ENCODE measurements at places on chromosomes 3 and 15.

DNA sequence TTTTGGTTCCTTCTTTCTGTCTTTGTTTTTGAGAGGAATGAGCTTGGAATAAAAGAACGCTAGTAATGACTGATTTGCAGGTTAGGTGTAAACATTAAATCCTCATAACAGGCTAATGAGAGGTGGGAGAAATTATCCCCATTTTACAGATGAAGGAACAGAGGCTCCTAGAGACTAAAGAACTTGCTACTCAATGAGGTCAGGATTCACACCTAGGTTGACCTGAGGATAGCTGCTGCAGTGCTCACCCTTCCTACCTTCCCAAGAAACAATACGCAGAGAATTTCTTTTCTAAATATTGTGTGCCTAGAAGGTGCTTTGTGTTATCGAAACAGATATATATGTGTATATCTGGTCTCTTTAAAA lies 106.3 kb downstream of the IGF1R start:
- DNase-seq = no peak

DNA sequence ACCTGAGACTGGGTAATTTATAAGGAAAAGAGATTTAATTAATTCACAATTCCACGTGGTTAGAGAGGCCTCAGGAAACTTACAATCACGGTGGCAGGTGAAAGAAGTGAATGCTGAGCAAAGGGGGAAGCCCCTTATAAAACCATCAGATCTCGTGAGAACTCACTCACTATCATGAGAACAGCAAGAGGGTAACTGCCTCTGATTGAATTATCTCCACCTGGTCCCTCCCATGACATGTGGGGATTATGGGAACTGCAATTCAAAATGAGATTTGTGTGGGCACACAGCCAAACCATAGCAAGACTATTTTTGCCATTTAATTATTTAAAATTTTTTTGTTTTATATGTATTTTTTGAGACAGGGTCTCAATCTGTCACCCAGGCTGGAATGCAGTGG lies 27.0 kb upstream of the KCTD6 start:
- DNase-seq = no peak

GRCh38 chr3:188861842-188862744 lies 309.7 kb upstream of the TPRG1 start:
- no peak for DNase-seq

DNA sequence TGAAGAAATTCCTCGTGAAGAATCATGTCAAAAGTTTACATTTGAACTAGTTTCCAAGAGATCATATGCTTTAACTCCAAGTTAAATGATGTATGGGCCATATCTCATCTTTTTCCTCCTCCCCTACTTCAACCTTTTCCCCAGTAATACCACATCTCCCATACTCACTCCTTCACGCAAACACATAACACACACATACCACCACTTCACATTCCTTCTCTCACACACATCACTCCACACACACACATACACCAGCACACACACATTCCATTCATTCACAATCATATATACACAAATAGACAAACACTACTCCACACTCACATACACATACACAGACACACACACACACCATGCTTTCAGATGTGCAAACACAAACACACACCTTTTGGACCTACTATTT lies 769.0 kb upstream of the NR2F2 start:
- DNase-seq = no peak

DNA sequence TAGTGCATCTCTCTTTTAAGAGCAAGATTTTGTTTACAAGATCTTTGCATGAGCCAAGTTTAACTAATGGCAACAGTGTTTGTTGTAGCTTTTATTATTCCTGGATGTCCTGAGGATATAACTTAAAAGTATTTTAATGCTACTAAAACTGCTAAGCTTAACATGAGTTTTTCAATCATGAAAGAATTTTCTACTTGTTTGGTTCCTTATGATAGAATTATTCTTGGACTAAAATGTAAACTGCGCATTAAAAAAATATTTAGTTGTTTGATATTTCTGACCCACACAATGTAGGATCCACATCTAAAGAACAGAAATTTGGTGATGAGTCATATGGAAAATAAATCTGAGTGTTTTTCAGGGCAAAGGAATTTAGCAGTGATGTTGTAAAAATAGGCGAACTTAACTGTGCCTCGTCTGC lies 70.8 kb downstream of the RAP2B start:
- no peak for DNase-seq

- no peak for DNase-seq
Measured at GRCh38 chr3:180626844-180627243, 24.9 kb downstream of the TTC14 start.

DNA sequence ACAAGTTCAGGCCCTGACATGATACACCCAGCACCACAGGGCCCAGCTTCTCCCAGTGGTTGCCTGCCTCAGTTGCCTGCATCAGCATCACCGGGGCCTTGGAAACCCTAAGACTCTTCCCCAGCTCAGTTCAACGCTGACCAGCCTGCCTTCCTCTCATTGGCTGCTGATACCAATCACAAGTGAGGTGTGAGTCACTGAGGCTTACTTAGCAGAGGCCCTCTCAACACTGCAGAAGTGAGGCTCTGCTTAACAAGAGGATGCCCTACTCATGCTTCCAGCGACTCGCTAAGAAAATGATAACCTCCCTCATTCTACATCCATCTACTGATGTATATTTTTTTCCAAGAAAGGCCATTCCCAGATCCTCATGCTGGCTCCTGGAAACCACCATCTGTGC lies 151.9 kb downstream of the ADAMTS17 start:
- DNase-seq = no peak

DNA sequence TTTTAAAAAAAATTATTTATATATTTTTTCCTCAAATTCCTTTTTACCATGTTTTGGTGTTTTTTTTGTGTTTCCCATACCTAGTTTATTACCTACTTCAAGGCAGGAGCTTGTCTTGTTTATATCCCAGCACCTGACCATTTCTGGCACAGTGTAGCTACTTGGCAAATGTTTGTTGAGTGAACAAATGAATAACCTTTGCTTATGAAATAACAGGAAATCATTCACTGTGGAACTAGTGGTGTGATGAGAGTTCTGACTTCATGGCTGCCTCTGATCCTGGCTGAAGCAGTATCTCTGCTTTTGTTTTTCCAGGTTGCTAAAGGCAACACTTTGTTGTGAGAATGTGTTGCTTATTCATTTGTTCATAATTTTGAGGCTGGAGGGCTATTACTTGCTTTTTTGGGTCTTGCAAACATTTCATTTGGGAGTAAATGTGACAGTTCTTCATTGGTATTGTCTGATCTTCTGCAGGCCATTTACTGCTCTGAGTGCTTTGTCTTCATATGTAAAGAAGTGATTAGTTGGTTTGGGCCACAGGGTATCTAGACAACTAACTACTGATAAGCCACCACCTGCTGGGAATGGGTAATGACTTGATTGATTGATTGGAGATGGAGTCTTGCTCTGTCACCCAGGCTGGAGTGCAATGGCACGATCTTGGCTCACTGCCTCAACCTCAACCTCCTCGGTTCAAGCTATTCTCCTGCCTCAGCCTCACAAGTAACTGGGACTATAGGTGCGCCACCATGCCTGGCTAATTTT lies 5.7 kb downstream of the RAD54L2 start:
- DNase-seq = no peak

DNA sequence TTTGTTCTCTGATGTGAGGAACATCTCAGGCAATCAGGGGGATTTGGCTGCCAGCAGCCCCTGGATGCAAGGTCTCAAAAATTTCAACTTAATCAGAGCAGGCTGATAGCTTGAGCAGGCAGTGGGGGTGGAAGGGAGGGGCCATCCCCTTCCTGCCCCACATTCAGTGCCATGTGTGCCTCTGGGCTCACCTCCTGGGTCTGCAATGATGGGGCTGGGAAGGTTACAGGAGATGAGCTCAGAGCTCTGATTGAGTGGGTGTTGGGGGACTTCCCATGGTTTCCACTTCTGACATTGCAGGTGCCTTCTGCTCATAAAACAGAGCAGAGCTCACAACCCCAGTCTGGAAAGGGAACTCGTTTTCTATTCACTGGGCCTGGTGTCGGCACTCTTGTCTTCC lies 37.0 kb downstream of the PARP16 start:
- no peak for DNase-seq

GRCh38 chr15:71677352-71677751 lies 133.0 kb upstream of the NR2E3 start:
- DNase-seq = no peak

DNA sequence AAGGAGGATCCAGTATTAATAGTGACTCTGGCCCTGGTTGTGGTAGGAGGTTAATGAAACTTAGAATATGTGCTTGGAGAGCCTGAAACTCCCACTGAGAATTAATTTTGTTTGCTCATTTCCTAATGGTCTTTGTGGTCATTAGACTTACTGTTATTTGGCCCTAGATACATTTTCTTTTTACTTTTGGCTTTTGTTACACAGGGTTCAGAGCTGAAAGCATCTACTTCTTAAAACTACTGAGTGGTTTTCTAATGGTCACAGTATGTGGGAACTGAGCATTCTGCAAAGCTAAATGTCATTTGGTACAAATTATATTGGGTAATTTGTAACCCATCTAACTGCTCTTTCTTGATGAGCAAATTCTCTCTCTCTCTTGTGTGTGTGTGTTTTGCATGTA lies 433.4 kb upstream of the IL12A start:
- no peak for DNase-seq

- DNase-seq = no peak
Measured at GRCh38 chr3:13487403-13487802, 7.3 kb downstream of the HDAC11 start.

DNA sequence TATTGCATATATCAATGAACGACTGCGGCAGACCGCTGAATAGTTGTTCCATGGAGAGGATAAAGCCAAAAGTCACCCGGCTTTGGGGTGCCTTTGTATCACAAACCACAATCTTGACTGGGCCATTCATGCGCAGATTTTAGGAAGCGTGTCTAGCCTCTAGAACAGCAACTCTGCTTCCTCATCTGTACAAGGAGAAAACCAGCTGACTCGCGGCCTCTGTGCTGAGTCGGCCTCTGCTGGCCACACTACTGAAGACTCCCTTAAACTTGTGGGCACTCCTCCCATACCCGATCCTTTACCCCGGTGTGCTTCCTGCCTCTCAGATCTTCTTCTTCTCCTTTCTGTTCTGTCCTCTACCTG lies 872 bp downstream of the DLEC1 start:
- no peak for DNase-seq

- DNase-seq = no peak
Measured at GRCh38 chr3:59438492-59438891, 388.7 kb upstream of the CFAP20DC start.

- DNase-seq = no peak
Measured at GRCh38 chr15:83854321-83854720, 200.4 kb downstream of the ADAMTSL3 start.

DNA sequence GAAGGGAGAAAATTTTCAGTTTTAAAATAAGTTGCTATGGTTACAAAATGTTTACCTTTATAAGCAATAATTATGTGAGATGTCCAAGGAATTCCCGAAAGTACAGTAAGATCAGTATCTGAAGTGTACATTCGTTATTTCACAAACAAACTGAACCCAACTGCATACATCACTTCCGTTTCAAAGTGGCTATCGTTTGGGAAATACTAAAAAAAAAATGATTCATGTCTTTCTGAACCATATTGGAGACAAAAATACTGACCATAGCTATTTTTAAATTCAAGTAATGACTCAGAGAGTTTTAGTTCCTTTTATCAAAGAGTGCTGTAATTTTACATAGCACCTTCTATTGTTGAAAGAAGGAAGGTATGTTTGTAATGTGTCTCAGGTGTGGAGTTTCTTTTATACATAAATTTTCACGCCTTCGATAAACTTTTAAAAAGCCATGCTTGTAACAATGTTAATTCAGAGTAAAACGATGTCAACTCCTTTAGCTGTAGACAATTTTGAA lies 8.0 kb upstream of the ANKRD28 start:
- DNase-seq = peak; percentile 81

DNA sequence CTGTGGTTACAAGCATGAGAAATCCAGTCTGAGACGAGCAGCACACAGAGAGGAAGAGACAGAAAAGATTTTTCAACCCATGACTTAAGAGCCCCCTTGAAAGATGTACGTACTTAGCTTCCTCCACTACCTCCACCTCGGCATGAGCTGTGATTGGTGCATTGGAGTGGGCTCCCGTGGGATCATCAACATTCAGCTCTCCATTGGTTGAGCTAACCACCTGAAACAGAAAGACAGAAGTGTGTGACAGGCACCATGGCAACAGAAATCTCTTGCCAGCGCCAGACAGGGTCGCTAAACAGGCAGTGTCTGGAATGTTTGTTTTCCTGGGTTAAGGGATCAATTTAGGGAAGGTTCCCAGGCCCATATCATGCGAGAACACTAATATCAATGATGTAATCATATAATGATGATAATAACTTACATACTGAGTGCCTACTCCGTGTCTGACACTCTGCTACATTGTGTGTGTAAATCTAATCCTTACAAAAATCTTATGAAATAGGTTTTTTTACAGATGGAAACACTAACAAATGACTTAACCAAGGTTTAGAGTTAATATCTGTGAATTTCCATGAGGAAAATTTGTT lies 17.5 kb upstream of the PPIB start:
- DNase-seq = no peak

GRCh38 chr3:38021196-38021595 lies 8.2 kb downstream of the PLCD1 start:
- DNase-seq = no peak

DNA sequence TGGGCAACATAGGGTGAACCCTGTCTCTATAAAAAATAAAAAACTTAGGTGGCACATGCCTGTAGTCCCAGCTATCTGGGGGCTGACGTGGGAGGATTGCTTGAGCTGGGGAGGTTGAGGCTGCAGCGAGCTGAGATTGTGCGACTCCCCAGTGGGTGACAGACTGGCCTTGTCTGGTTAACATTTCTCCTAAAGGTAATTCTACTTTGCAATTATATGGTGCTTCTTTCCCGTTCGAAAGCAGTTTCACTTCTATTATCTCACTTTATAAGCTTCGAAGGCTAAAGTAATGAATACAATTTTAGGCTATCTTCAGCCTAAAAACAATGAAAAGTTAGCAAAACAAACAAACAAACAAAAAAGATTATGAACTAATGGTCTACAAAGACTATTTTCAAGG lies 35.3 kb downstream of the COMMD2 start:
- DNase-seq = no peak

DNA sequence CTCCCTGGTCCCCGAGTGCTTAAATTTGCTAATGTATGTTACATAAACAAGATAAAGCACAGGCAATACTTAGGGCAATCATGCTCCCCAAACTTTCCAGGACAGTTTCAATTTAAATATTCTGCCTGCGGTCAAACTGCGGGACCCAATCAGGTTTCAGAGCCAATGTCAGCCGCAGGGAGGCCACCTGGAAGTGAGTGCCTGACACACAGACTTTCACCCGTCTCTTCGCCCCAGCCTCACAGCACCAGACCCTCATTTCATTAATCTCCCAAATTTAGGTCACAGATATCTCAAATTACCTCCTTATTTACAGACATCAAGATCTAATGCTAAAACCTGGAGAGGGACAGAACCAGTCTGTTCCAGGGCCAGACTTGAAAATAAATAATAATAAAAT lies 107.2 kb upstream of the ALDH1A3 start:
- no peak for DNase-seq

DNA sequence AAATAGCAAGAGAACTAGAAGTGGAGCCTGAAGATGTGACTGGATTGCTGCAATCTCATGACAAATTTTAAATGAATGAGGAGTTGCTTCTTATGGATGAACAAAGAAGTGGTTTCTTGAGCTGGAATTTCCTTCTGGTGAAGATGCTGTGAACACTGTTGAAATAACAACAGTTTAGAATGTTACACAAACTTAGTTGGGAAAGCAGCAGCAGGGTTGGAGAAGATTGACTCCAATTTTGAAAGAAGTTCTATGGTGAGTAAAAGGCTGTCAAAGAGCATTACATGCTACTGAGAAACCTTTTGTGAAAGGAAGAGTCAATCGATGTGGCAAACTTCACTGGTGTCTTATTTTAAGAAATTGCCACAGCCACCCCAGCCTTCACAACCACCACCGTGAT lies 220.9 kb upstream of the LRRFIP2 start:
- DNase-seq = peak; percentile 24
